ENCODE measurements at places on chromosomes 7 and 10. TPM values are rescaled to one million over a fixed set of nuclear protein-coding genes. Genes with fewer than 3 reads are reported as not detected.

The KIF11 gene
- 44.4 TPM for total RNA-seq

The SAMD9L gene
- total RNA-seq = 13.1 TPM

The HHEX gene
- total RNA-seq = 0.34 TPM

The WDFY4 gene
- 1.1 TPM for total RNA-seq

The MSMB gene
- not detected for total RNA-seq

The CHRM2 gene
- not detected for total RNA-seq

The ASB10 gene
- not detected for total RNA-seq

The MYOF gene
- total RNA-seq = 4.9 TPM
